ENCODE measurements at places on chromosomes 2 and 18. TPM values are rescaled to one million over a fixed set of nuclear protein-coding genes. Genes with fewer than 3 reads are reported as not detected.
A peak's percentile ranks its signal among the peaks of the same experiment; 100 is the strongest.

DNA sequence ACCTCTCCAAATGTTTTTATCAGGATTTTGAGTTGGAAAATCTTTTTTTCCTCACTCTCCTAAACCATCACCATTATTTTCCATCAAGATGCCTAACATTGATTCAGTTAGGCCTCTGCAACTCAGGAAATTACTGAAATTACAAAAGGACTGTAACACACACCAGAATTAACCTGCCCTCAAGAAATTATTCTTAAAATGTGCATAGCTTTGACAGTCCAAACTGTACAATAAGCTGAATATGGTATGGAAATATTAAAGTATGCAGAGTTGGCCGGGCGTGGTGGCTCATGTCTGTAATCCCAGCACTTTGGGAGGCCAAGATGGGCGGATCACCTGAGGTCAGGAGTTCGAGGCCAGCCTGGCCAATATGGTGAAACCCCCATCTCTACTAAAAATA is 50.2 kb upstream of the PHLPP1 start:
- no peak for DNase-seq

- no peak for DNase-seq
Measured at GRCh38 chr2:6181525-6181924, 489.3 kb downstream of the SOX11 start.

DNA sequence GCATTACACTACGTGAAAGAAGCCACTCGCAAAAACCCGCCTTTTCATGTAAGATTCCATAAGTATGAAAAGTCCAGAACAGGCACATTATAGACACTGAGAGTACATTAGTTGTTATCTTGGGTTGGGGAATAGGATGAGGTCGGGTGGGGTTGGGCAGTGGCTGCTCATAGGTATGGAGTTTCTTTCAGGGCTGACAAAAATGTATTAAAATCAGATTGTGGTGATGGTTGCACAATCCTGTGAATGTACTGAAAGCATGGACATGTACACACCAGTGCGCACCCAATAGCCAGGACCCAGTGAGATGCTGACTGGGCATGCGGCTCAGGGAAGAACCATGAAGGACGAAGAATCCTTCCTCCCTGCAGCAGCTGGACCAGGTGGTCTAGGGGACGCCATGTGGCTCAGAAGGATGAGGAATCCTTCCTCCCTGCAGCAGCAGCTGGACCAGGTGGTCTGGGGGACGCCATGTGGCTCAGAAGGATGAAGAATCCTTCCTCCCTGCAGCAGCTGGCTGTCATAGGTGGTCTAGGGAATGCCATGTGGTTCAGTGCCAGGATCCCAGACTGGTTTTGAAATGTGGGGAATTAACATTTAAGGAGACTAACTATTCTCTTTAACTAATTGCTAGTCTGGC is 50.1 kb downstream of the MBP start:
- DNase-seq, result no peak

GRCh38 chr18:939166-939565 is 34.5 kb downstream of the ADCYAP1 start:
- DNase-seq, result no peak

DNA sequence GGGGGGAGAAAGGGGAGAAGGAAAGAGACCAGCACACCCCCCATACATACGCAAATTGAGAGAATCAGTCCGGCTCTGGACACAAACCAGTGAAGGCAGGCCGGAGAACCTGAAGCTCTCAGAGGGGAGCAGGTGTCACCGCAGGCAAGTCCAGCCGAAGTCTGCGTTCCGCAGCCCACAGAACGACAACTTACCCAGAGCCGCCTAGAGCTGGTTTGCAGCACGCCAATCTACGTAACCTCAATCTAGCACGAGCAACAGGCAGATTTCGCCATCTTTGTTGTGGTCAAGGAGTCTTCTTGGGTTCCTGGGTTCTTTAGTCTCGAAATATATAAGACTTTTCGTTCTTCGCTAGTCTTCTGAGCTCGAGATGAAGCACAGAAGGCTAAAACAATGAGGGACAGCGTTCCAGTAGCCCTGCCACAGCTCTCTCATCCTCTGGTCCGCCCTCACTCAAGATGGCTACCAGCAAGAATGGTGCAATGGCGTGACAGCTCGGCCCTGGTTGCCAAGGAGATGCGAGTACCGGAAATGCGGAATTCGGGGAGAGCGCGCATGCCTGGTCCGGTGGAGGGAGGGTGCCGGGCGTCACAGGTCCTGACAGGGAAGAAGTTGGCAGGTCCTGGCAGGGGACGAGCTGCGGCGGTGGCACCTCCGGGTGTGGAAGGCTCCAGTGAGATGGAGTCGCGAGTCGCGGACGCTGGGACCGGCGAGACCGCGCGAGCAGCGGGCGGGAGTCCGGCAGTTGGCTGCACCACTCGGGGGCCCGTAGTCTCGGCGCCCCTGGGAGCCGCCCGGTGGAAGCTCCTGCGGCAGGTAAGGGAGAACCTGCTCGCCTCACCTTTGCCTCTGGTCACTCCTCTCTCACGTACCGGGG is at the start of the genes CAMKMT and PREPL:
TSS of gene CAMKMT (plus strand) at position 618 of the 877 bp plus-strand sequence.
TSS of gene PREPL (minus strand) at position 165 of the 877 bp plus-strand sequence. CDS start 15,152 bp downstream, outside the sequence.
- DNase-seq, result peak; percentile 99

DNA sequence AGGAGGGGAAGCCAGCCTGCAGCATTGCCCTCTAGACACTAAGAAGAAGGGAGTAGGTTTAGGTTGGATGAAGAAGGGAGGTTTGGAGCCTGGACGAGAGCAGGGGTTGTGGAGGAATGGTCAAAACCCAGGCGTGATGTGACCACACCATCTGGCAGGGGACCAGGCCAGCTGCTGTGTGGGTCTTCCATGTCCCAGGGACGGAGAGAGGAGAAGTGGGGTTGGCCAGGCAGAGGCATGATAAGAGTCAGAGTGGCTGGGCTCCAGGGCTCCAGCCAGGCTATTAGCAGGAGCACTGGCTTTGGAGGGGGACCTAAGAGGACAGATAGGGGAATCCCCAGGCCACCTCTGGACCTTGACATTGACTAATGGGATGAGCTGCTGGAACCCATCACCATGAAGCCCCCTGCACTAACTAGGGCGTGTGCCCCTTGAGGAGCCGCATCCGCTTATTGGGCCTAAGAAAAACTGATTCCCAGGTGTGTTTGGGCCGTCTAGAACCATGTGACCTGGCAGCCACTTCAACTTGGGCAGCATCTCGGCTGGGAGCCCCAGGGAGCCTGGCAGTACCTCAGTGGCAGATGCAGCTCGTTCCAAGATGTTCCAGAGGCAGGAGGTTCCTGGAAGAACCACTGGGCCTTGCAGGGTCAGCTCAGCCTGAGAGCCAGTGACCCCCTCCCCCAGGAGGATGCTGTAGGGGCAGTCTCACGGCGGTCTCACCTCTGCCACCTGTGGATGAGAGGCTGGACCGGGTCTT is 235.1 kb downstream of the AGAP1 start:
- no peak for DNase-seq

- no peak for DNase-seq
Measured at GRCh38 chr18:6362559-6363129, 52.1 kb downstream of the L3MBTL4 start.

GRCh38 chr2:54411801-54412354 is 44.2 kb upstream of the SPTBN1 start:
- DNase-seq, result no peak

Gene AMER3
- total RNA-seq, result not detected

Gene SP140
- 4.1 TPM for total RNA-seq

Gene CCT7
- 128 TPM for total RNA-seq

DNA sequence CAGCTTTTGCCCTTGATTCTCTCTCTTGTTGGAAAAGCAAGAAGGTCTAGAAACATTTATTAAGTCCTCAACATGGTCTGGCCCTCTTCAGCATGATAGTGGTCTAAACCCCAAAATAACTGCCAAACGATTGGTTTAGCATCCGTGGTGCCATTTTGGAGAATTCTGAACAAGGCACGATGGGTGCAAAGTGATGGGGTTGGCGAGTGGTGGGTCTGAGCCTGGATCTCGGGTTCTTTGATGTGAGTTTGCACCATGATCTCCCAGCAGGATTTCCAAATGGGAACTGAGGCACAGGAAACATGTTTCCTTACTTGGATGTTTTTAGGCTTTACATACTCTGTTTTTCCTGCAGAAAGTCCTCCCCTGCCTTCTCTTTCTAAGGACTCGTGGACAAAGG is 240.3 kb downstream of the MYCN start:
- DNase-seq, result no peak

DNA sequence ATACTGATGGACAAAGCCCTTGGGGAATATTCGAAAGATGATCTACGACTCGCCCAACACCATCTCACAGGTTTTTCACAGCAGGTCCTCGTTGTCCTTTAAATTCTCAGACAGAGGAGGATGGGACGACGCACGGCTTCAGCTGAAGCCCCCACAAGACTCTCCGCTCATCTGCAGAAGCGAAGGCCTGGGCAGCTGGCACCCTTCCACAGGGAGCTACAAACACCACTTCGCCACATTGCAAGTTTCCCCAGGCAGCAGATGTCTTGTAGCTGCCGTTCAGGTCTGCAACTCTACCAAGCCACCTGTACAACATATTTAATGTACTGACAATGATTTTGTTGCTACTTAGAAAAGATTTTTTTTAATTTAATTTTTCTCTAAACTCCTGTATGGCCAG is 642.9 kb downstream of the ZEB2 start:
- no peak for DNase-seq

Gene PAX8
- total RNA-seq, result 0.87 TPM

DNA sequence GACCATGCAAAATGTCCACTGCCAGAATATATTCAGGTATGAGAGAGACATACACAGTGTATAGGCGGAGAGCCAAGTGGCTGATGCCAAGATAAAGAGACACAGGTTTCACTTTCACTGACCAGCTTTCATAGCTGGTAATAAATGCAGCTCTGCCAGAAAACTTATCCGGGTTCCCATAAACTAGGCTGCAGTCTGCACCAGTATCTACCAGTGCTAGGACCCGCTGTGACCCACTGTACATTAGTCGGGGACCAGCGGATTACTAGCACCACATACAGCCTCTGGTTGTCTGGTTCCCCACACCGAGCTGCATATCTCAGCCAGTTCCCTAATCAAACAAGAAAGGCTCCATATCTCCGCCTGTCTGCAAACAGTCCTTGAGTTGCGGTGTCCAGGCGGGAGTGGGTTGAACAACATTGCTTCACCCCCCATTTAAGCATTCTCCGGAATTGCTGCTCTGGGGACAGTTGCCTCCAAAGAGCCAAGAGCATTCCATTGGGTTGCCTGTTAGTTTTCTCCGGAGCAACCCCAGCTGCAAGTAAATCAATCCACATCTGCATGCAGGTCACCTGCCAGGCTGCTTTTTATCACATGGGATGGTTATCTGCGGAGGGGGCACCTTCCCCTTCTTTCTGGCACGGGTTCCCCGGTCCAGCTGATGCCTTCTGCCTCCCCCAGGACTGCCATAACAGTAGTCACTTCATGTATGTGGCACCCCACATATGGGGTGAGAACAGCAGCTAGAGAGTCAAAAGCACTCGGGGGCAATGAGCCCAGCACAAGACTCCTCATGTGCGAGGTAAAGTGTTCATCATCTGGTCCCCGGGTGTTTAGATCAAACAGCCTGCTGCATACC is 18.0 kb upstream of the KLHL23 start:
- no peak for DNase-seq

DNA sequence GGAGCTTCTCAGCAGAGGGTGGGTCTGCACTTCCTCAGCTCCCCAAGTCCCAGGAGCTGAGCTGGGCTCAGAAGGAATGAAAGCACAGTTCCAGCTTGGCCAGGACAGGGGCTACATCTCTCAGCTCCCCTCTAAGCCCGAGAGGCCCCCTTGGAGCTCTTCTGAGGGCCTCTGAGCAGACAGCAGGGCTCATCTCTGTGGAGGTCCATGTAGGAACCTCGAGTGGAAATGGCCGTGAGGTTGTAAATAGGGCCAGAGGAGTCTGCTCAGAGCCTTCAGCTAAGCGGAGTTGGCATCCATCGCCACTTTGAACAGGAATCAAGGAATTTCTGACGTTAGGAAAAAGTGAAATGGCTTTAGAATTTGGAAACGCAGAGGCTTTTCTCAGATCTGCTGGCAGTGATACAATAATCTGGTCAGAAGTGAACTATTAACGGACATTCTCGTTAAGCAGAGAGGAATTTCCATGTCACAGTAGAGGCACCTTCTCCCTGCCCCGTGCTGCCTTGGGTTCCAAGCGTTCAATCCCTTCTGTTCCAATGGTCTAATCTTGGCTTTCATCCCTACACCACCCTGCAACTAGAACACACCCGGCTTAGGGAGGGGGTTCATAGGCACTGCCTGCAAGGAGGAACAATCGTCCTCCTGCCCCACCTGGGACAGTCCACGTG is 213.9 kb downstream of the NDUFA10 start:
- peak; percentile 77 for DNase-seq

DNA sequence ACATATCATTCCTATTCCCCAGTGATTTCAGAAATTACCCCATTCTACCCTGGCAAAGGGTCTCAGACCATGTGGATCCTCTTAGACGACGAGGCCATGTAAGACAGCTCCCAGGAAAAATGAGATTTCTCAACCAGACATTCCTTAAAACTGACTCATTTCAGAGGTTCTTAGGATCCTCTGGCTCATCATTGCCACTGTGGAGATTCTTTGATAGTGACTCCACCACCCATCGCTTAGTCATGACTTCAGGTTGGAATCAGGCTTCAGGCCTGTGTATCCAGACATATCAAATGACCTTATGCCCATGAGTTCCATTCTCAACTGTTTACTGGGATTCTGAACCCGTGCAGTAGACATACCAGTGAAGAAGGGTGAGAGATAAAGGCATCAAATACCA is 245.6 kb upstream of the TCF4 start:
- no peak for DNase-seq

Gene UCN
- 1.2 TPM for total RNA-seq

Gene FZD7
- 24.3 TPM for total RNA-seq

Gene MDH1B
- total RNA-seq, result 0.93 TPM

DNA sequence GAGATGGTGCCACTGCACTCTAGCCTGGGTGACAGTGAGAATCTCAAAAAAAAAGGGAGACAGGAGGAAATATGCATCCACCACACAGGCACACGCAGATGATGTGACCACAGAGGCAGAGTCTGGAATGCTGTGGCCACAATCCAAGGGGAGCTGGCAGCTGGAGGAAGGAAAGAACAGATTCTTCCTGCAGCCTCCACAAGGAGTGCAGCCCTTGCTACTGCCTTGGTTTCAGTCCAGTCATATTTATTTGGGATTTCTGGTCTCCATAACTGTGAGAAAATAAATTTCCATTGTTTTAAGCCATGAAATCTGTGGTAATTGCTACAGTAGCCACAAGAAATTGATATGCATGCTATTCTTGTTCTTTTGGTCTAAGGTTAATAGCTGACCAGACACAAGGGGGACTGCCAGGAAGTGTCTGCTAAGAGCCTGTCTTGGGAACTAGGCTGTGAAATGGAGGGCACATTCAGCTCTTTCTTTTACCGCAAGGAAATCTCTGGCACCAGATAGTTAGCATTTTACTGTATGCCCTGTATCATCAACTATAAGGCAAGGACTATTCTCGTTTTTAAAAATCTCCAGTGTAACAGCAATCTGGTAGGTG is 133.1 kb upstream of the SEC11C start:
- peak; percentile 53 for DNase-seq

- DNase-seq, result no peak
Measured at GRCh38 chr18:28504066-28504465, 327.1 kb upstream of the CDH2 start.
